ENCODE measurements at places on chromosomes 12 and 14.

DNA sequence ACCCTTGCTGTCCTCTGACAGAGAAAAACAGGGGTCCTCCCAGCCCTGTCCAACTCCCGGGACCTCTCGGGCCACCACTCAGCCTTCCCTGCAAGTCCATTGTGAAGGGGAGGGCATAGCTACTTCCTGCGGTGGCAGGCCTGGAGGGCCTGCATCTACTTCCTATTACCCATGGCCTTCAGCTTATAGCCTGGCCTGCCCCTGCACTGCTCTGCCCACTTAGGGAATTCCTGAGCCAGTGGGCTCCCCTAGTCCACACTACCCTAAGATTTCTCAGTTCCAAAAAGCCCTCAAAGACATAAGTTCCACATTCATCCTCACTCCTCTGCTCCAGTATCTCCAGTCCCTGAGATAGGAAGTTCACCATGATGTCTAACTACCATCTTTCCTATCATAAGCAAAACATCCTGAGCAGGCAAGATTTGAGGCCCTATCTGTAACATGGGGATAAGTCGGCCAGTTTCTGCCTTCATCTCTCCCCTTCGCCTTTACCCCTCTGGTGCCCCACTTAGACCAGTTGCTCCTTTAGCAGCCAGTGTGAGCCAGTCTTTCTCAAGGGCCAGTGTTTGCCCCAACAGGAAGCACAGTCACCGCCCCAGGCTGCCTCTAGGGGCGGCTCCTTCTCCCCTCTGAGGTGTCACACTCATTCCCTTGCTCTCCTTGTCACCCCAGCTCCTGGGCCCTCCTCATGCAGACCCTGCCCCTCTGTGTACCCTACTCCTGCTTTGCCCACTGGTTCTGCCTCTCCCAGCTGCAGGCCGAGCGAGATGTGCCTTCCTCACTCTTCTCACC, 10.9 kb downstream of the HDAC7 start:
- peak; percentile 60 for DNase-seq

- DNase-seq: peak; percentile 66
These were observed 233.5 kb downstream of the EFCAB11 start for GRCh38 chr14:89720741-89721729.

GRCh38 chr12:53532524-53533445, 25.5 kb upstream of the NPFF start:
- no peak for DNase-seq

- DNase-seq: no peak
These were observed 8.8 kb downstream of the IKBIP start for GRCh38 chr12:98635657-98636323.

DNA sequence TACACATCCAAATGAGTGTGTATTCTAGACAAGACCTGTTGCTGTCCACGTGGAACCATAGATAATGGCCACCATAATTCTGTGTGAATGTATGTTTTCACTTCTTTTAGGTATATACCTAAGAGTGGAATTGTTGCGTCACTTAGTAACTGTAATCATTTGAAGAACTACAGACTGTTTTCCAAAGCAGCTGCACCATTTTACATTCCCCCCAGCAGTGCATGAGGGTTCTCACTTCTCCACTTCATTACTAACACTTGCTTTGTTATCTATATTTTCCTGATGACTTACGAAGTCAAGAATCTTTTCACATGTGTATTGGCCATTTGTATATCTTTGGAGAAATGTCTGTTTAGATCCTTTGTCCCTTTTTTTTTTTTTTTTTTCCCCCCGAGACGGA, 106.4 kb downstream of the SCFD1 start:
- no peak for DNase-seq

- DNase-seq: peak; percentile 74
These were observed 21.7 kb downstream of the TMBIM6 start for GRCh38 chr12:49763006-49763591.

GRCh38 chr14:61360796-61361525, 39.6 kb downstream of the PRKCH start:
- DNase-seq: peak; percentile 43

GRCh38 chr12:128483526-128484255, 216.7 kb downstream of the TMEM132C start:
- no peak for DNase-seq

DNA sequence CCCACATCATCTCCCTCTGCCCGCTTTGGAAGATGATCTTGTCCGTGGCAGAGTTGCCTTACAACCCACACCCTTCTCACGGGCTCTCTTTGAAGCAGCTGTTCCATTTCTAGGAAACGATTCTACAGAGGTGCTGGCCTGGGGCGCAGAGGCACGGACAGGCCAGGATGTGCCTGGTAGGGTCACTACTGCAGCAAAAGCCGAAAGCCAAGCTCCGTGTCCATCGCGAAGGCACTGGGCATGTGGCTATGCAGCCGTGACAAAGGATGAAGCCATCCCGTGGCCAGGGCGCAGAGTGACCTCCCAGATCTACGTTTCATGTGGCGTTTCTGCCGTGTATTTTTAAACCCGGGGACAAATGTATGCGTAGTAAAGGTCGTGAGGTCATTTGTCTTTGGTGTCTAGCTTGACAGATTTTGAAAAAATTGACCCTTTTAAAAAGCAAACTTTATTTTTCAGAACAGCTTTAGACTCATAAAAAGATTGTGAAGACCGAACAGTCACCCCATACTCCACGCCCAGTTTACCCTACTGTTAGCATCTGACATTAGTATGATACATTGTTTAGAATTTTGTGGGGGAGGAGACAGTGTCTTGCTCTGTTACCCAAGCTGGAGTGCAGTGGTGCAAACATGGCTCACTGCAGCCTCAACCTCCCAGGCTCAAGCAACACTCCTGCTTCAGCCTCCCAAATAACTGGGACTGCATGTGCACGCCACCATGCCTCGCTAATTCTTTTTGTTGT, 40.4 kb upstream of the NCOR2 start:
- DNase-seq: no peak

- DNase-seq: no peak
These were observed 5.2 kb upstream of the ACADS start for GRCh38 chr12:120720234-120720986.

DNA sequence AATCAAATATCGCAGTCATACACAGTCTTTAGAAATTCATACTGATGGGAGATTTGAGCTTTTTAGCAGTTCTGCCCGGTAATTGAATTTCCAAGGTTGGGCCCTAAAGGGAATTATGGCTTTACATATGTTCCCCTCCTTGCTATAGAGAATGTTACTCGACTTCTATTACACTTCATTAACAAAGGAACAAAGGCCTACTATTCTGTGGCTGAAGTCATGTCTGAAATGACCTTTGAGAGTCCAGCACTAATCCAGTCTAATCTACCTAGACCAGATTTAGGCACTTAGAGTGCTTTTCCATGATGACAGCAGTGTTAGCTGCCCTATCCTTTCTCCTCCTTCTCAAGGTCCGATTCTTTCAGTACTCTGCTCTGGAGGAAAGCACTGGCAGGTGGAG, 305.3 kb downstream of the MED13L start:
- no peak for DNase-seq

DNA sequence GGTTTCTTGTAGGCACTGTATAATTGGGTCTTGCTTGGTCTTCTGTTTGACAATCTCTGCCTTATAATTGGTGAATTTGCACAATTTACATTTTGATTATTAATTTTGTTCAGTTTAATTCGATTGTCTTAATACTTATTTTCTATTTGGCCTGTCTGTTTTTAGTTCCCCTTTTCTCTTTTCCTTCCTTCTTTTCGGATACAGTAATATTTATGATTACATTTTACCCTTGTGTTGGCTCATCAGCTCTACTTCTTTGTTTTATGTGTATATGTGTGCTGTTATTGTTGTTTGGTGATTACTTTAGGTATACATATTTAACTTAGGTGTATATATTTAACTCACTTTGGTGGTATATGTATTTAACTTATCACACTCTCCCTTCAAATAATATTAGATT, 12.8 kb upstream of the BEGAIN start:
- DNase-seq: no peak

DNA sequence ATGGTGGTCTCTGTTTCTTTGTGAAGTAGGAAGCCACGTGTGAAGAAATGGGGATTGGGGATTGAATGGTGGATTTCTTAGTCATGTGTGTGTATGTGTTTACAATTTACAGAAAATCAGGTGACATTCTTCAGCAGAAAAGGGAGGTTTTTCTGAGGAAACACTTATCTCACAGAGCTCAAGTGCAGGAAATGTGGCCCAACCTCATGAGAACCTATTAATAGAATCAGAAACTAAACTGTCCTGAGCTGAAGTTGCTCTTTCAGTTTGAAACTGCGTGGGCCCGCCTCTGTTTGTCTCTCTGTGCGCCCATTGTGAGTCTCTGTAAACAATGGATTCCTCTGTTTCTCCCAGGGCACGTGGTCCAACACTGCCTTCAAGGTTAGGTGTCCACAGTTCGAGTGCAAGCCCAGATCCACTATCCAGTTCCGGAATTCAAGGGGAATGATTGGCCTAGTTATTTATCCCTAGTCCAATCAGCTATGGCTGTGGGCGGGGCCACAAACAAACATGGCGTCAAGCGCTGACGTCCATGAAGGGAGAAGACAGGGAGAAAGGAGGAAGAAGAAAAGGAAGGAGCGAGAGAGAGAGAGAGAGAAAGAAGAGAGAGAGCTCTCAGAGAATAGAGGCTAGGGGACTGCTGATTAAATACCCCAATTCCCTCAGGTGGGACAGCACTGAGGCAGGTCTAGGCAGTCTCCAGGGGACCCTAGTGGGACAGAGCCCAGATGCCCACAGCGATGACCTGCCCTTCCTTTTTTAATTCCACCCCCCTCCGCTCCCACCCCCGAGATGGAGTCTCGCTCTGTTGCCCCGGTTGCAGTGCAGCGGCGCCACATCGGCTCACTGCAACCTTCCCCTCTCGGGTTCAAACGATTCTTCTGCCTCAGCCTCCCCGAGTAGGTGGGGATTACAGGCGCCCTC, 31.4 kb upstream of the C12orf76 start:
- peak; percentile 72 for DNase-seq

DNA sequence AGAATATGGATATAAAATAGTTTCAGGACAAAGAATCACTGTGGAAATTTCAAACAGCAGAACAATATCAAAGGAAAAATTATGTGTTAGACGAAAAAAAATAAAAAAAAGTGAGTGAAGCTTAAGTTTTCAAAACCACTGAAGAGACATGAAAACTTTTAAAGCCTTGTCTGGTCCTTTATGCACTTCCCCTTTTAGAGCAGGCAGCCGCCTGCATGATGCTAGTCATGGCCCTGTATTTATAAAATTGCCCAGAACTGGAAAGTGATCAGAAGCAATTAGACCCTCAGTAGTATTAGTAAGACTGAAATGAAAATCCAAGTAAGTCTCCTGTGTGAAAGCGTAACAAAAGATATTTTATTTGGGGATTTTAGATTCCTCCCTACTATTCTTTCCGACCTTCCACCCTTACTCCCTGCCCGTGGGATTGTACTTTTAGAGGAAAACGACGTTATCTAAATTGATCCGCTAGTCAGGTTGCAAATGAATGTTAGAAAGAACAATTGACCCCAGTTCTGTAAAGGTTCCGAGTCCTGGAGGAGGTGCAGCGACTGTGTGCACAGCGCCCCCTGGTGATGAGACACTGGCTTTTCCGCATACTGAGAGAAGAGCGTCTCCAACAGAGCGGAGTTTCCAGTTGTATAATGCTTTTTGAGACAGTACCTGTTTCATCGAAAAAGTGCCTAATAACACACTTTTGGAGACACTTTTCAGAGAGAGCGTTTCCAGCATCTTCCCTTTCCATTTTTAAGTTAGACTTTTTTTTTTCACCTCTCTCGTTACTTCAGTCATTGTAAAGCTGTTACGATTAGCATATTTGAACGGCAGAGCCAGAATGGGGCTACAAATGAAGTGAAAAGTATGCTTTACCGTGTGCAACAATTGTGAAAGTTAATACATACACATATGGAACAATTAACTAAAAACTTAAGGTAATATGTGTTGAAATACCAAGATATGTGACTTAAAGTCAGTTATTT, 12.4 kb downstream of the MGST1 start:
- DNase-seq: no peak

GRCh38 chr12:52222692-52223091, 10.4 kb upstream of the KRT7 start:
- DNase-seq: no peak

DNA sequence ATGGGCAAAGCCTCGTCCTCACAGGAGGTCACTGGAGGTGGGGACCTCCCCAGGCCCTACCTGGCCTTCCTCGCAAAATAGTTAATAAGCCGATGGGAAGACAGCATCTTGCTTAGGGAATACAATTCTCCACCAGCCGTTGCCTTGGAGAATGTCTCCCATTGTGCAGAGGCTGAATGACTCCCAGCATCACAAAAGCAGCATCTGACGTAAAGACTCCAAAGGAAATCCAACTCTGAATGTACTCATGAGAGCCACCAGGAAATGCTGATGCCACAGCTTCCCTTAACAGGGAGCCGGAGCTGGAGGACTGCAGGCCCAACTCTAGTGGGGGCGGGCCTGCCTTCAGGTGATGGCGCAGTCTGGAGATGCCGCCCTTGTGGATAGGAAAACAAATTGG, 15.5 kb downstream of the CCDC63 start:
- DNase-seq: no peak

DNA sequence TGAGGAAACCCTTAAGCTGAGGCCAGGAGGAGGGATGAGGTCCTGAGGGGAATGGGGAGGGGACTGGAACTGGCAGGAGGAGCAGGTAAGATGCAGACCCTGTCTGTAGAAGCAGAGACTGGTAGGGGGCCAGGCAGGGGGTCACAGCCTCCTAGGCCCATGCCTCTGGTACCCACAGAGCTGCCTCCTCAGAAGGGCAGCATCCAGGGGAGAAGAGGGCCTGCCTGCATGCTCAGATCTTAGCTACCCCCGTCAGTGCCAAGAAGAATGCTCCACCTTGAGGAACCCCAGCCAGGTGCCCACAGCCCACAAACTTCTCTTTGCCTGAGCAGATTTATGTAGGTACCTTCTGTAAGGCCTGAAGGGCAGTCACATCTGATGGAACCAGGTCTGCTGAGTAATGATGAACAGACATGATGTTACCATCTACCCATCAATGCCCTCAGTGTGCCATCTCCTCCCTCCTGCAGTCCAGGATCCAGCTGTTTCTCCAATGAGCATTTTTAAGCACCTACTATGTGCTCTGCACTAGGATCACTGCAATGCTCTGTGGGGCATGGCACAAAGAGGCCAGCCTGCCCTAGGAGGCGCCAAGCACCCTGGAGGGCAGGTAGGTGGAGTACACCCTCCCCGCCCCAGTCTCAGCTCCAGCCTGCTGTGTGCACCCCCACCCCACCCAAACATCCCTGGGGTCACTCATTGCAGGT, 24.8 kb upstream of the ZFP36L1 start:
- no peak for DNase-seq
